ENCODE measurements at places on chromosomes 6 and 20.

- H3K4me3 ChIP-seq: no peak overlapping the region
- no peak overlapping the region for H3K27ac ChIP-seq
- no peak for DNase-seq
- H3K27me3 ChIP-seq: no peaks in the 10 kb centered on the region
- no peaks in the 10 kb centered on the region for H3K4me1 ChIP-seq
Observed at GRCh38 chr20:59094576-59094975, 52.0 kb upstream of the PRELID3B start.

- no peaks in the 10 kb centered on the region for H3K4me1 ChIP-seq
- no peak overlapping the region for H3K4me3 ChIP-seq
- DNase-seq: no peak
Observed at GRCh38 chr6:127893541-127893940, 7.3 kb downstream of the THEMIS start.

- H3K4me1 ChIP-seq: peaks cover 2% of the 10 kb centered on the region
- H3K36me3 ChIP-seq: no peaks in the 10 kb centered on the region
- H3K27ac ChIP-seq: no peak overlapping the region
- no peak overlapping the region for H3K4me3 ChIP-seq
- no peak for DNase-seq
- no peaks in the 10 kb centered on the region for H3K27me3 ChIP-seq
Observed at GRCh38 chr6:17178754-17179529, 77.1 kb downstream of the STMND1 start.

GRCh38 chr6:14537030-14537429 lies 419.5 kb downstream of the CD83 start:
- H3K4me1 ChIP-seq: no peaks in the 10 kb centered on the region
- H3K4me3 ChIP-seq: no peak overlapping the region
- DNase-seq: no peak
- H3K27ac ChIP-seq: no peak overlapping the region

DNA sequence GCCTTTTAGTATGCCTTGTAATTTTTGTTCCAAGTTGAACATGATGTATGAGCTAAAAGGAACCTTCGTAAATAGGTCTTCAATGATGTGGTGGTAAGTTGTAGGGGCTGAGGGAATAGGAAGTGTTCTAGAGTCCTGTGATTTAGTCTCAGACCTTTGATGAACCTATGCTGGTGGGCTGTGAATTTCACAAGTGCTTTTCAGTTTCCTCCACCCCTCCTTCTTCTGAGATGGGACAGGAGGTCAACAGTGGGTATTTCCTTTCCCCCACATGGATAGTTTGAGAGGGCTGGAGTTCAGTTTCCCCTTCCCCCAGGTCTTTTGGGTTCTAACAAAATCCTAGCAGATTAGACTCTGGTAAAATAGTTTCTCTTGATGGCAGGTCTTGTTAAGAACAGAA lies 121.0 kb upstream of the ATXN1 start:
- H3K27ac ChIP-seq: no peak overlapping the region
- no peak for DNase-seq
- H3K4me3 ChIP-seq: no peak overlapping the region
- H3K4me1 ChIP-seq: no peaks in the 10 kb centered on the region

GRCh38 chr6:168190646-168191443 lies 111.8 kb upstream of the FRMD1 start:
- no peak overlapping the region for H3K27ac ChIP-seq
- H3K27me3 ChIP-seq: no peaks in the 10 kb centered on the region
- peaks cover 7% of the 10 kb centered on the region for H3K4me1 ChIP-seq
- DNase-seq: no peak
- H3K36me3 ChIP-seq: no peaks in the 10 kb centered on the region

DNA sequence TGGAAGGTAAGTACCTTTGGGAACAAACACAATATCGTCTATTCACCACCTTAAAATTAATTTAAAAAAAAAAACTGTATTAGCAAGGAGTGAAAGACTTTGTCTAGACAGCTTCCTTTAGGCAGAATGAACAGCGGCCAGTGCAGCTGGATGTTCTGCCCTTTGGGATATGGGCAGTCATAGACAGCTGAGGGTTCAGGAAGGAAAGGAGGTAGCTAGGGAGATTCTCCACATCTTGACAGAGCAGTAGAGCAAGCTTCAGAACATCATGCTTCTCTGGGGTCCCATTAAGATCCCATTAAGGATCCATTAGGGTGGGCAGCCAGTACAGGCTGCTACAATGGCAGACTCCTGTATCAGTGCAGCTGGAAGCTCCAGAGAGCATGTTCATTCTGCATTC lies 46.5 kb upstream of the PLCB4 start:
- H3K4me3 ChIP-seq: no peak overlapping the region
- no peaks in the 10 kb centered on the region for H3K4me1 ChIP-seq
- no peak for DNase-seq
- no peaks in the 10 kb centered on the region for H3K27me3 ChIP-seq
- H3K36me3 ChIP-seq: no peaks in the 10 kb centered on the region

DNA sequence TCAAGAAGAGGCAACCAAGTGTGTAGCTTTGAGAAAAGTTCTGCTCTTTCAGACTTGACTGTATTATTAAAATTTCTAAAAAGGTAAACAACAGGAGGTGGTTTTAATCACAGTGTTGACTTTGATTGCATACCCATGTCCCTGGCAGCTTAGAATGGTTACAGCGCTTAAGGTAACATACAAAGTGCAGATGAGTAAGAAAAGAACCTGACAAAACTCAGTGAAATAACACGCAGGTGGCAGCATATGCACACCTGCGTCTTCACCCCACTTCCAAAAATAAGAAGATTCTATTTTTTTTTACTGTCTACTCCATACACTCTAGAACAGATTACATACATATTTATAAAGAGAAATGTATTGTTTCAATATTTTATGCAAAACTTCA lies 233.5 kb downstream of the GMPR start:
- no peak for DNase-seq
- H3K4me1 ChIP-seq: no peaks in the 10 kb centered on the region
- no peaks in the 10 kb centered on the region for H3K27me3 ChIP-seq
- H3K4me3 ChIP-seq: no peak overlapping the region
- no peaks in the 10 kb centered on the region for H3K36me3 ChIP-seq

GRCh38 chr20:26243731-26244130 lies 547.1 kb upstream of the ZNF337 start:
- H3K27me3 ChIP-seq: no peaks in the 10 kb centered on the region
- no peak overlapping the region for H3K27ac ChIP-seq
- no peaks in the 10 kb centered on the region for H3K36me3 ChIP-seq
- no peaks in the 10 kb centered on the region for H3K4me1 ChIP-seq
- DNase-seq: no peak
- H3K4me3 ChIP-seq: no peak overlapping the region

DNA sequence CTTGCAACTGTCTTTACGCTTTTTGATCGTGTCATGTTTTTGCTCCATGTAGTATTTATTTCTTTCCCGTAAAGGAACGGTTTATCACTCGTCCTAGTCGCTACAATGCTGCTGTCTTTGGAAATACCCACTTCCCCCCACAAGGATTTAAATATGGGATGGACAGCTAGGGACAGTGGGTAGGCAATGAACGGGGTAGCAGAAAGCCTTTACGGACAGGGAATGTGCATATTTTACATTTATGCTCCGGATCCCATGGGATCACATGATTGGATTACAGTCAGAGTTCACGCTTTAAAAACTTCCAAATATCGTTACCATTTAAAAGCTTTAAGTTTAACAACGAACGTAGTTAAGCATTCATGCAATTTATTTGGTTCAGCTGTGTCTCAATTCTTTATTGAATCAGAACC lies 1.2 kb downstream of the HIVEP1 start:
- H3K36me3 ChIP-seq: no peaks in the 10 kb centered on the region
- H3K27me3 ChIP-seq: no peaks in the 10 kb centered on the region
- H3K4me3 ChIP-seq: peak overlapping the region; percentile 77
- no peak for DNase-seq

- DNase-seq: no peak
- H3K27me3 ChIP-seq: no peaks in the 10 kb centered on the region
- H3K4me3 ChIP-seq: no peak overlapping the region
- H3K36me3 ChIP-seq: no peaks in the 10 kb centered on the region
Observed at GRCh38 chr6:81814370-81815076, 62.0 kb upstream of the TENT5A start.

DNA sequence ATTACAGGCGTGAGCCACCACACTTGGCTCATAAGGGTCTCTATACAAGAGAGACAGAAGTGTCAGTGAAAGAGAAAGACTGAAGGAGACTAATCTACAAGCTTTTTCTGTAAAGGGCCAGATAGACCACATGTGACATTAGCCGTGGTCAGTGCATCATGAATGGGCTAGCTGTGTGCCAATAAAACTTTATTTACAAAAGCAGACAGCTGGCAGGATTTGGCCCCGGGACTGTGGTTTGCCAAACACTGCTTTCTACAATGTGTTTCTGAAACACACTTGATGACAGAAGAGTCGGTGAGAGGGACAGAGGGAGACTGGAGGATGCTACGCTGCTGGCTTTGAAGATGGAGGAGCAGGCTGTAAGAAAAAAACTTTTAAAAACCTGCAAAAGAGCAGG lies 285.4 kb downstream of the TFAP2C start:
- H3K27ac ChIP-seq: no peak overlapping the region
- H3K4me3 ChIP-seq: no peak overlapping the region
- no peak for DNase-seq
- H3K4me1 ChIP-seq: no peaks in the 10 kb centered on the region

- DNase-seq: peak; percentile 12
- no peaks in the 10 kb centered on the region for H3K27me3 ChIP-seq
- H3K36me3 ChIP-seq: no peaks in the 10 kb centered on the region
- H3K27ac ChIP-seq: peak overlapping the region; percentile 85
- peaks cover 6% of the 10 kb centered on the region for H3K4me1 ChIP-seq
- peak overlapping the region; percentile 61 for H3K4me3 ChIP-seq
Observed at GRCh38 chr6:30061858-30062458, 893 bp downstream of the POLR1H start.

- no peaks in the 10 kb centered on the region for H3K4me1 ChIP-seq
- DNase-seq: no peak
- H3K27me3 ChIP-seq: no peaks in the 10 kb centered on the region
- H3K4me3 ChIP-seq: no peak overlapping the region
- H3K36me3 ChIP-seq: no peaks in the 10 kb centered on the region
Observed at GRCh38 chr20:51284871-51285270, 257.6 kb downstream of the NFATC2 start.

- H3K27me3 ChIP-seq: no peaks in the 10 kb centered on the region
- H3K4me1 ChIP-seq: no peaks in the 10 kb centered on the region
- no peak for DNase-seq
- no peak overlapping the region for H3K27ac ChIP-seq
Observed at GRCh38 chr20:57023007-57023406, 243.4 kb downstream of the BMP7 start.

GRCh38 chr6:141110481-141110880 lies 1022.2 kb upstream of the GJE1 start:
- no peak overlapping the region for H3K4me3 ChIP-seq
- H3K27ac ChIP-seq: no peak overlapping the region
- DNase-seq: no peak
- H3K27me3 ChIP-seq: no peaks in the 10 kb centered on the region
- no peaks in the 10 kb centered on the region for H3K4me1 ChIP-seq

DNA sequence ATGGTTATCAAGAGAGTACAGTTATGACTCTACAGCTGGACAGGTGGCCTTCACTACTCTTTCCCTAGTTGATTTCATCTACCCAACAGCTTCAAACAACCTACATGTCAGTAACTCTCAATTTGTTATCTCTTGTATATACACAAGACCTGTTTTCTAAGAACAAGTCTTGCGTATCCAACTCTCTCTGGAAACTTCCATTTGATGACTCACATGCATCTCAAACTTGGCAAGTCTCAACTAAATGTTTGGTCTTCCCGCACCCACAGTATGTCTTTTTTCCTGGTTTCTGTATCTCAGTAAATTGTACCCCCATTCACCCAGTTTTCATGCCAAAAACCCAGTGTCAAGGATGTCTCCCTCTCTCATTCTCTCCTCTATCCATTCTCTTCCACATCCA lies 97.7 kb downstream of the BTBD9 start:
- no peaks in the 10 kb centered on the region for H3K36me3 ChIP-seq
- DNase-seq: no peak
- no peak overlapping the region for H3K27ac ChIP-seq
- no peak overlapping the region for H3K4me3 ChIP-seq
- no peaks in the 10 kb centered on the region for H3K4me1 ChIP-seq
- H3K27me3 ChIP-seq: no peaks in the 10 kb centered on the region

GRCh38 chr6:41159415-41160082 lies 3.4 kb downstream of the TREM2 start:
- no peaks in the 10 kb centered on the region for H3K36me3 ChIP-seq

DNA sequence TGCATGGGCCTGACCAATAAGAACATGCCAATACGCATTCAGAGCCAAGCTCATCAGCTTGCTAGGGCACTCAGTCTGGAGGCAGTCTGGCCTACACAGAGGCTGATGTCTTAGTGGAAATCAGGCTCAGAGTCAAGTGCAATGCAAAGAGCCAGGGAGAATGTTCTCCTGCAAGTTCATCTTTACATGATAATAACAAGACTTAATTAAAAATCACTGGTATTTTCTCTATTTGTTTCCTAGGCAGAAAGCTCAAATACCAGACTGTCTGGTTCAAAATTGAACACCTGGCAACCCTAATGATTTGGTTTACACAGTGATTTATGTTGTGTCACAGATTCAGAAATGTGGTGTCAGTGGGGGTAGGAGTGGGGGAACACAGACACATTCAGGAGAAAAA lies 689.3 kb upstream of the FLRT3 start:
- no peak for DNase-seq
- H3K27ac ChIP-seq: no peak overlapping the region
- H3K36me3 ChIP-seq: no peaks in the 10 kb centered on the region
- no peak overlapping the region for H3K4me3 ChIP-seq
- no peaks in the 10 kb centered on the region for H3K4me1 ChIP-seq

DNA sequence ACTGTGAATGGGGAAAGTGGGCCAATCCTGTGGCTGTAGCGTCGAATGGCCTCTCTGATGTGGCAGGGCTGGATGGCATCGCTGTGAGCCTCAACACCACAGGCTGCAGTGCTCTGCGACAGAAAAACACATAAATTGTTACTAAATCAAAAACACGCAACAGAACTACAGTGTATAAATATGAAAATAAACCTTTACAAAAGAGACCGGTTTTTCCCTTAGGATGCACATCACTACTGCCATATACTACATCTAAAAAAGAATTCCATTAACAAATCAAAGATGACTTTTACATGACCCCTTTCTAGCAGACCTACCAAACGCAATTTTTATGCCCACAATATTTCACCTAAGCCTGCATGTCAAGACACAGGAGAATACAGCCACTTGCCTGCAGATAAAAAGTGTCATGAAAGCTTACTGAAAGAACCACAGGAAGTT lies 395.5 kb upstream of the RUNX2 start:
- H3K4me1 ChIP-seq: no peaks in the 10 kb centered on the region
- no peak overlapping the region for H3K4me3 ChIP-seq
- no peak for DNase-seq
- H3K27ac ChIP-seq: no peak overlapping the region
- no peaks in the 10 kb centered on the region for H3K36me3 ChIP-seq
- H3K27me3 ChIP-seq: no peaks in the 10 kb centered on the region

- no peaks in the 10 kb centered on the region for H3K36me3 ChIP-seq
- DNase-seq: peak; percentile 28
- H3K27me3 ChIP-seq: no peaks in the 10 kb centered on the region
- peak overlapping the region; percentile 5 for H3K4me3 ChIP-seq
- H3K4me1 ChIP-seq: no peaks in the 10 kb centered on the region
Observed at GRCh38 chr6:121522265-121522664, 86.8 kb downstream of the GJA1 start.

GRCh38 chr20:55744896-55745295 lies 260.4 kb downstream of the CBLN4 start:
- DNase-seq: no peak
- no peak overlapping the region for H3K4me3 ChIP-seq
- no peaks in the 10 kb centered on the region for H3K4me1 ChIP-seq
- no peaks in the 10 kb centered on the region for H3K27me3 ChIP-seq
- H3K36me3 ChIP-seq: no peaks in the 10 kb centered on the region

- H3K27ac ChIP-seq: no peak overlapping the region
- H3K4me3 ChIP-seq: no peak overlapping the region
- DNase-seq: no peak
- H3K4me1 ChIP-seq: no peaks in the 10 kb centered on the region
- H3K36me3 ChIP-seq: no peaks in the 10 kb centered on the region
Observed at GRCh38 chr20:18815194-18815942, 1.8 kb downstream of the SCP2D1 start.

All from prostate gland (tissue), 2 donors.